ENCODE measurements at places on chromosomes 6 and 20.

- no peak for DNase-seq
Measured at GRCh38 chr6:64415926-64416325, 780.3 kb downstream of the PHF3 start.

GRCh38 chr6:35292494-35292893 lies 5.1 kb upstream of the DEF6 start:
- DNase-seq = no peak

GRCh38 chr6:115885636-115886366 lies 174.9 kb downstream of the FRK start:
- no peak for DNase-seq

- no peak for DNase-seq
Measured at GRCh38 chr6:4401408-4402368, 266.3 kb upstream of the ECI2 start.

- no peak for DNase-seq
Measured at GRCh38 chr6:75609639-75610590, 8.2 kb downstream of the SENP6 start.

DNA sequence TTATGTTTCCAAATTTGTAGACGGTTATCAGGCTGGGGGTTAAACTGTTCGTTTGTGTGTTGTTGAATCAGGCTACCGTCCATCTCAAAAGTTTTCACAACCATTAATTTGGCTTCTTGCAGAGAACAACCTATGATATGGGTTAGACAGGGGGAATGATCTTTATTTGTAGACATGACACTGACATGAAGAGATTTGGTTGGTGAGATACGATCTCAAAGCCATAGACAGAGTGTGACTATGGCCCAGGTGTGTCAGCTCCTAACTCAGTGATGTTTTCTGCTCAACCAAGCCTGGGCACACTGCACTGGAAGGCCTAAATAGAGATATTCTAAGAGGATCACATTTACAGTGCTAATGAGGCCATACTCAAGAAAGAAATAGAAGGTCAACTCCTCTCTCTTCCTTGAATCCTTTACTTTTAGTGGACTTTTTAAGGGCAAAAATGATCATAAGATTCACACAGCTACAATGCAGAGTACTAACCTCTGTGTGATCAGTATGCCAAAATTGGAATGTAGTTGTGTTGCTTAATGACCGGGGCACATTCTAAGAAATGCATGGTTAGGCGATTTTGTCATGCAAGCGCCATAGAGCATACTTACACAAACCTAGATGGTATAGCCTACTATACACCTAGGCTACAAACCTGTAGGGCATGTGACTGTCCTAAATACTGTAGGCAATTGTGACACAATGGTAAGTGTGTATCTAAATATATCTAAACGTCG lies 17.6 kb upstream of the SNRNP48 start:
- DNase-seq = no peak

DNA sequence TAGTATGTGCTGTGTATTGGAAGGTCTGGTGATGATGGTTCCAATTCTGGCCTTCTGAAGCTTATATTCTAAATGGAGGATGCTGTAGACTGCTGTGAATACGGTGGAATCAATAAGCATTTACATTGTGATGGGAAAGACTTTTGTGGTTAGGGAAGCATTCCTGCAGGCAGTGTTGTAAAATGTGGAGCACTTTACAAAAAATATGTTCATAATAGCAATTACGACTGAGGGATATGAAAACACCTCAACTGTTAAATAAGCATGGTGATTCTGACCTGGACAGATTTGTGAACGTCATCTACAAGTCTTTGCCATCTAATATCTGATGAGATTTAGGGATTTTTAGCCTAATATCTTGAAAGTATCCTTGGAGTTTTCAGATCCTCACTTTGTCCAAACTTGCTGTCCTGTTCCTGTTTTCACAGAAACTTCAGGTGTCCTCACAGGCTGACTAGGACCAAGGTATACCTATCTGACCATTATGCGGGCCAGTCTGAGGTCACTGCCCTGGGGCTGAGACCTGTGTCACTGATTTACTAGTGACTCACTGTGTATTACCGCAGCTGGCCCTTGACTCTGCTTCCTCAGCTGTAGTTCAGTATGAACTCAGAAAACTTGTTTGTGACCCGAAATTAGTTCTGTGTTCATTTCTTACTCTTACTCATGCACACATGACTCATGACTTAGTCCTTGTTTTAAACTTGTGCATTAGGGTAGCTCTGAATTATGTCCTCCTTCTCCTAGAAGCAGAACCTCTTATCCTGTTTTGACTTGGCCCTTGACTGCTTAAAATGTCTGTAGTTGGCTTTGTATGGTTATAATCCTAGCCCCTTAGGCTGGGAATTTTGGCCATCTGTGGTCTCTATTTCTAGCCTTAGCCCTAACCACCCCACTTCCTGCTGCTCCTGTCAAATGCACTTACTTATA lies 343.0 kb downstream of the CDKAL1 start:
- DNase-seq = no peak

- no peak for DNase-seq
Measured at GRCh38 chr6:14337152-14337551, 219.6 kb downstream of the CD83 start.

GRCh38 chr6:135066397-135066796 lies 11.8 kb upstream of the HBS1L start:
- DNase-seq = no peak

- no peak for DNase-seq
Measured at GRCh38 chr6:119466226-119466625, 116.7 kb upstream of the MAN1A1 start.

DNA sequence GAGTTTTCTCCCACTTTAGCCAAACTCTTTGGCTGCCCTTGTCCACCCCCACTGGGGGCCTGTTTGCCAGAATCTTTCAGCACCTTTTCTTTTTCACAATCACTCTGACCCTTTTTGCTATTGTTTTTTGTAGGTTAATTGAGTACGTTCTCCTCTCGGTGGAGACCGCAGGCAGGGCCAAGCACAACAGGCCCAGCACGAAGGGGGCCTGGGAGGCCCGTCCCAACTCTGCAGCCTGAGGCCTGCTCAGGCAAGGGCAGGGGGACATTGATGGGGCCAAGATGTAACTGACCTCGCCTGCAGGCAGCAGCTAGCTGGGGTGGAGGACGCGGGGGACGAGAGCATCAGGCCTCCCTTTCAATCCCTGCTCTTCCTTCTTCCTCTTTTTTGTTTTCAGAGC lies 47.7 kb downstream of the SLC2A10 start:
- DNase-seq = no peak

DNA sequence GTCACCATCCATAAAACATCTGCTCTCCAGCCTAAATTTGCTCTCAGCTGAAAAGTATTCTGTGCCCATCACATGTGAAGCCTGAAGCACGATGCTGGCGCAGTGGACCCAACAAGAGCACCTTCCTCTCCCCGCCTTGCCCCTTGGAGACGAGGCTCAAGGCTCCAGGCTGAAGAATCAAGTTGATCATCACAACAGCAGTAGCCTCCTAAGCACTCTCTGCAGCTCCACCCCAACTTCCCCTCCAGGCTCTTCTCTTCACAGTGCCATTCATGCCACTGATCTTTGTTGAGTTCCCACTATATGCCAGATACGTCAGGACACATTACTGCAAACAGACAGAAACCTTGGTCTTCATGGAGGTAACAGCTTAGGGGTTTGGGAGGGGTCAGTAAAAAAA lies 41.6 kb upstream of the ZNF217 start:
- no peak for DNase-seq

DNA sequence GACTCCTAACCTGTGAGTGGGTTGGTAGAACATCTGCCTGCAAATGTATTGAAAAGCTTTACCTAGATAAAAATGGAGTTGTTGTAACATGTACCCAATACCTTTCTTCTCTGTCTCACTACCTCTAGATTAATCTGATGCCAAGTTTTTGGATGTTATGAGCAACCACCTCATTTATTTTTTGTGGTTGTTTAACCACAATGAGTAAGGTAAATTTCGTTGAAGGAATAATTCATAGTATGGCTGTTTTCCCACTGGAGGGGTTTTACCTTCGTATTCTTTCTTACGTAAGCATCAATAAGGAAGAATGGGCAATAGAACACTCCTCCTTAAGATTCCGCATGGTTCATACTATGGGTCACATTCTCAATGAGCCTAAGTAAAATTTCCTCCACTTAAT lies 165.4 kb downstream of the CDH26 start:
- DNase-seq = no peak

GRCh38 chr20:53592992-53593465 lies 610 bp downstream of the ZNF217 start:
- DNase-seq = no peak

DNA sequence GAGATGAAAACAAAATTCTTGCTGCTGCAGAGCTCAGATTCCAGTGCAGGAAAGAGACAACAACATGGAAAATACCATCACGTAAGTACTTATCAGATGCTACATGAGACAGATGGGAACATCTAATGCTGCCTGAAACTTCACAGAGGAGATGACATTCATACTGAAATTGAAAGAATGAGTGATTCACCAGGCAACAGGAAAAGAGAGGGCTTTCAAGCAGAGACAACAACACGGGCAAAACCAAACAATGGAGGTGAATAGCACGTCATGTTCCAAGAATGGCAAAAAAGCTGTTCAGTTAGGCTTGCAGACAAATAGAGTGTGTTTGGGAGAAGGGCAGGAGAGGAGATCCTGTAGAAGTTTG lies 39.3 kb downstream of the GTF2H5 start:
- no peak for DNase-seq

- no peak for DNase-seq
Measured at GRCh38 chr6:66328200-66328599, 621.2 kb upstream of the EYS start.

GRCh38 chr6:116047173-116047933 lies 13.3 kb downstream of the FRK start:
- DNase-seq = no peak

DNA sequence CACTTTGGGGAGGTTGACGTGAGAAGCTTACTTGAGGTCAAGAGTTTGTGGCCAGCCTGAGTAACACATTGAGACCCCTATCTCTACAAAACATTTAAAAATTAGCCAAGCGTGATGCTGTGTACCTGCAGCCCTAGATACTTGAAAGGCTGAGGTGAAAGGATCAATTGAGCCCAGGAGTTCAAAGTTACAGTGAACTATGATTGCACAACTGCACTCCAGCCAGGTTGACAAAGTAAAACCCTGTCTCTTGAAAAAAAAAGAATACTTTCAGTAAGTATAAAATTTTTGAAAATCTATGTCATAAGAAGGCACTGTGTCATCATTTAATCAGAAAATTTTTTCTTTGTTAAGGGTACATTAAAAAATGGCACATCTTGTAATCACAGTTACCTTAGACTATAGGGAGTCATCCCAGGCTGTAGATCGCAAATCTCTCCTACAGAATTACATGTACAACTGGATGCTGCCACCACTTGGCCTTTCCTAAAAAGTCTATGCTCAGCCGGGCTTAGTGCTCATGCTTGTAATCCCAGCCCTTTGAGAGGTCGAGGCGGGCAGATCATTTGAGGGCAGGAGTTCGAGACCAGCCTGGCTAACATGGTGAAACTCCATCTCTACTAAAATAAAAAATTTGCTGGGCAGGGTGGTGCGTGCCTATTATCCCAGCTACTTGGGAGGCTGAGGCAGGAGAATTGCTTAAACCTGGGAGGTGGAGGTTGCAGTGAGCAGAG lies 17.0 kb upstream of the MRS2 start:
- DNase-seq = no peak

- no peak for DNase-seq
Measured at GRCh38 chr20:17660667-17661066, 21.4 kb downstream of the RRBP1 start.

DNA sequence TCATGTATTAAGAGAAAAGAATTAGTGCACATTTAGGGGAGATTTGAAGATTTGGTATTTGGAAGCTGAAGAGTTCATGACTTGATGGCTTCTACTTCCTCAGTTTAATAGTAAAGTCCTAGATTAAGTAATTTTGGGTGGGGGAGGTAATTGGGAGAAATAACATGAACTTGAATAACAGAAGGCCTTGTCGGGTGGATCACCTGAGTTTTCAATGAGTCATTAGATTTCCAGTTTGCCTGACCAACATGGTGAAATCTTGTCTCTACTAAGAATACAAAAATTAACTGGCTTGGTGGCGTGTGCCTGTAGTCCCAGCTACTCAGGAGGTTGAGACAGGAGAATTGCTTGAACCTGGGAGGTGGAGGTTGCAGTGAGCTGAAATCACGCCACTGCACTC lies 181.0 kb downstream of the GJA1 start:
- no peak for DNase-seq

DNA sequence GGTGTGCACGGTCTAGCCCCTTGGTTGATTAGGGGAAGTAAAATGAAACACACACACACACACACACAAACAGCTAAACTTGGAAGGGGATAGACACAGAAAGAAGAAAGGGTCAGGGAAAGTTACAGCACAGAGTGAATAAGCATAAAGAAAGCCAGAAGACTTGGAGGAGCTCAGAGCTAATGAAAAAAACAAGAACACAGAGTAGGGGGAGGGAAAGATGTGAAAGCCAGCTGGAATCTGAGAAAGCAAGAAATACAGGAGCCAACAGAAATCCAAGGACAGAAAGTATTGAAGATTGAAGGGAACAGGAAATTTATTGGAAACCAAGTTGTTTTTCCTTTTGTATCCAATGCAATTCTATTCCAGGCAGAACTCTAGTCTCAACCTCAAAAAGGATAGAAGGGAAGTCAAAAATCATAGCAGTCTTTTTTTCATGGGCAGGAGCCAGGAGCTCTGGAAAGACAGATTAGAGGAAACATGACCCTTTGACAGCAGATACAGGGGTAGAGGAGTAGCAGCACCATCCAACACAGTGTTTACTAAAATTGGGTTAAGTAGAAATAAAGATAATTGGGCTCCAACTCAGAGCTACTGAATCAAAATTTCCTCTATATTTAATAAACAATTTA lies 10.1 kb downstream of the HMGCLL1 start:
- no peak for DNase-seq

DNA sequence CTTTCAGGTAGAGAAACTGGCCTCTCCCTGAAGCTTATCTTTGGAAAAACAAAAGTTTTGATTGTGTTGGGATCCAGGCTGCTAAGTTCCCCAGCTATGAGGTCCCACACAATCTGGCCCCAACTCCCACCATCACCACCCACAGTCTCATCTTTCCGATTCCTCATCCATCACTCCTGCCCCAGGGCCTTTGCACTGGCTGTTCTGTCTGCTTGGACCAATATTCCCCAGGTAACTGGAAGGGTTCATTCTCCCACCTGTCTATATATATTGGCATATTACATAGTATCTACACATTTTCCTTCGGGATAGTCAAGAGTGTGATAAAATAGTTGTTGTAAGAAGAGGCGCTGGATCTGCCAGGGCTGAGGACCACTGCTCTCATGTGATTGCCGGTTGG lies 52.0 kb downstream of the CPNE5 start:
- DNase-seq = no peak

GRCh38 chr6:166109608-166110007 lies 58.0 kb downstream of the TBXT start:
- no peak for DNase-seq

- no peak for DNase-seq
Measured at GRCh38 chr6:4615891-4616290, 160.3 kb upstream of the CDYL start.

- no peak for DNase-seq
Measured at GRCh38 chr6:10908228-10908627, 21.4 kb downstream of the SYCP2L start.

DNA sequence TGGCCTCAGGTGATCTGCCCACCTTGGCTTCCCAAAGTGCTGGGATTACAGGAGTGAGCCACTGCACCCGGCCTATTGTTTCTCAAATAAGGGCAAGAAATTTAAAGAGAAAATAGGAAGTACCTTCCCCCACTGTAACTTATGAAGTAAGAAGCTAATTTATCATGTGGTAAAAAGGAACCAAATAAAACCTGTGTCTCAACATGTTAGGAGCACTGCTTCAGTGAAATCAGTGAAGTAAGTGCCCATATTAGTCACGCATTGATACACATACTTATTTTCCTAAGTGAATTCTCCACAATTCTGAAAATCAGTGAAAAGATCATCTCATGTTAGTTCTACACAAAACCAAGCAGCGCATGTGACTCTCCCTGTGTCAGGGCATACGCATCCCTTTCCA lies 14.2 kb upstream of the LPA start:
- DNase-seq = no peak
